ENCODE measurements at places on chromosomes 13 and 19. TPM values are rescaled to one million over a fixed set of nuclear protein-coding genes. Genes with fewer than 3 reads are reported as not detected.
A peak's percentile ranks its signal among the peaks of the same experiment; 100 is the strongest.

ZNF878 gene
- total RNA-seq, result not detected

DNA sequence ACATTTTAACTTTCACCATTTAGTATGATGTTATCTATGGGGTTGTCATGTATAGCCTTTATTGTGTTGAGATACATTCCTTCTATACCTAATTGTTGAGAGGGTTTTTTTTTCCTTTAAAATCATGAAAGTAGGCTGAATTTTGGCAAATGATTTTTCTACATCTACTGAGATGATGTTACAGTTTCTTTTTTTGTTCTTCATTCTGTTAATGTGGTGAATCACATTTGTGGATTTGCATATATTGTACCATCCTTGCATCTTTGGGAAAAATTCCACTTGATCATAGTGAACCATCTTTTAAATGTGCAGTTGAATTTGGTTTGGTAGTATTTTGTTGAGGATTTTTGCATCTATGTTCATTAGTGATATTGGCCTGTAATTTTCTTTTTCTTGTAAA, 29.2 kb downstream of the CCNA1 start:
- no peak for DNase-seq

KCNN1 gene
- 0.13 TPM for total RNA-seq

GRCh38 chr19:7928741-7929701, 3.1 kb upstream of the CTXN1 start:
- no peak for DNase-seq

GRCh38 chr19:48424694-48425219, 21.0 kb upstream of the GRWD1 start:
- DNase-seq, result no peak

- DNase-seq, result no peak
Observed at GRCh38 chr13:39485314-39485700, 117.7 kb downstream of the LHFPL6 start.

ZNF91 gene
- total RNA-seq, result 40.5 TPM

GRCh38 chr13:28483313-28483931, 11.5 kb downstream of the FLT1 start:
- DNase-seq, result no peak

PNMA8A gene
- total RNA-seq, result 1.2 TPM

- no peak for DNase-seq
Observed at GRCh38 chr19:14393329-14393728, 12.1 kb downstream of the ADGRE5 start.

TINCR gene
- total RNA-seq, result 0.48 TPM

DNA sequence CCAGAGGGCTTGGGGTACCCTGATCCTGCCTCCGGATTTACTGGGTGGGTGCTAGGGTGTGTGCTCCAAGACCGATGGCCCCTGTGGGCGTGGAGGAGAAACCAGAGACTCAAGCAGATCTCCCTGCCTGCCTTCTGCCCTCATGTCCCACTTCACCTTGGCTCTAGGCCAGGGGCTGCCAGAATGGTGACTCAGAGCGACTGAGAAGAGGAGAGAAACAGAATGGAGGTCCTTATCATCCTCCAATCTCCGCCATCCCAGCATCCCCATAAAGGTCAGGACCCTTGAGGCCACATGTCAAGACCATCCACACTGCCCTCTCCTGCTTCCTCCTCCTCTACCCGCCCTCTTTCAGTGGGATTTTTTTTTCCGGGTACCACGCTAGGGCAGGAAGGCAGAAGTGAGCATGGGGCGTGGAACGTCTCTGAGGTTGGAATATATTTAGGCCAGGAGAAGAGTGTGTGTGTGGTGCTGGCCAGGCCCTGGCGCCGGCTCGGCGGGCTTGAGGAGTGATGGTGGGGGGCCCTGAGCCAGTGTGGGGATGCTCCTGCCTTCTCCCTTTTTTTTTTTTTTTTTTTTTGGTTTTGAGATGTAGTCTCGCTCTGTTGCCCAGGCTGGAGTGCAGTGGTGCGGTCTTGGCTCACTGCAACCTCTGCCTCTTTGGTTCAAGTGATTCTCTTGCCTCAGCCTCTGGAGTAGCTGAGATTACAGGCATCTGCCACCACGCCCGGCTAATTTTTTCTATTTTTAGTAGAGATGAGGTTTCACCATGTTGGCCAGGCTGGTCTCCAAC, 22.3 kb downstream of the IER2 start:
- peak; percentile 93 for DNase-seq

- no peak for DNase-seq
Observed at GRCh38 chr13:26855071-26855470, 94.5 kb upstream of the GPR12 start.

GRCh38 chr19:39017026-39017425, 15.3 kb downstream of the FBXO27 start:
- DNase-seq, result no peak

GRCh38 chr19:1774989-1775772, 21.9 kb downstream of the ONECUT3 start:
- DNase-seq, result no peak

DNA sequence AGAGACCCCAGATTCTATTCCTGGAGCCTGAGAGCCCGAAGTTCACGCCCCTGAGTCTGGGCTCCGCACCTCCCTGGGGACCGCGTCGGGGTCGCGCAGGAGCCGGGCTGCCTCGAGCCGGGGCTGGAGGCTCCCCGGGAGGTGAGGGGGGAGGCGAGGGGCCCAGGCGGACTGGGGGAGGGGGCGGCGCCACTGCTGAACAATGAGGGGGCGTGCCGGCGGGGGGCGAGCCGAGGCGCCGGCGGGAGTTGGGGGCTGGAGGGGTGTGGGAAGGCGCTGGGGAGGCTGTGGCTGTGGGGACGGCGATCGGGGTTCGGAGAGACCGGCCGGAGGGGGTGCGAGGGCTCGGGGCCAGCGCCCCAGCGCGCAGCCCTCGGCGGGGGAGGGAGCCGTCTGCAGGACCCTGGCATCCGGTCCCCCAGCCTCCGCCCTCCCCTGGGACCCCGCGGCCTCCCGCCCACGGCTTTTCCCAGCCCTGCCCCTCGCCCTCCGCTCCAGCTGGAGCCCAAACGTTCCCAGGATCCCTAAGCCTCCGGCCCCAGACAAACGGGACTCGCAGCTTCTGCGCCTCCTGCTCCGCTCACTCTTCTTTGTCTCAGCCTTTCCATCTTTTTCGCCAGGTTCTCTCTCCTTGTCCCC, 922 bp downstream of the PLEKHG2 start:
- DNase-seq, result no peak

GRCh38 chr13:20161275-20161950, 561 bp upstream of the GJA3 start:
- DNase-seq, result no peak

- DNase-seq, result no peak
Observed at GRCh38 chr19:31231237-31231636, 118.0 kb downstream of the TSHZ3 start.

- DNase-seq, result no peak
Observed at GRCh38 chr13:46565808-46566750, 13.1 kb downstream of the LRCH1 start.

ZSCAN4 gene
- not detected for total RNA-seq

DNA sequence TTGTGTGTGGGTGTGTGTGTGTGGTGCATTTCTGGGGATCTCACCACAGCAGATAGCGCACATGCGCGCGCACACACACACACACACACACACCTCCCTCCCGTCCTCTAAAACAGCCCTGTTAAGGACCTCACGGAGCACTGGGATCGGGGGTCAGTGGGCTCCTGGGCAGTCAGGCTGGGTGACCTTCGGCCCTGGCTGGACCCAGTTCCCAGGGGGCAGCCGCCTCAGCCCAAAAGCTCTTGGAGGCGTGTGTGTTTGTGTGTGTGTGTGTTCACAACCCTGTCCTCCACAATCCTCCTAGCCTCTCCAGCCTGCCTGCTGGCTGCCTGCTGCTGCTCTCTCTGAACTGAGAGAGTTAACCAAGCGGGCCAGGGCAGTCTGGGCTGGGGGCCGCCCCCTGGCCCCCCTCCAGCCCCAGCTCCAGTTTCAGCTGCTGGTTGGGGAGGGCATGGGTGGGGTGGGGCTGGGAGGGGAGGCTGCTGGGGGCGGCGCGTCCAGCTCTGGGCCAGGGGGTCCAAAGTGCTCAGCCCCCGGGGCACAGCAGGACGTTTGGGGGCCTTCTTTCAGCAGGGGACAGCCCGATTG, at the start of gene FXYD1:
Gene FXYD1, plus strand, starts transcription at position 520 of the 588 bp plus-strand sequence. CDS start 1,256 bp downstream, outside the sequence.
- DNase-seq, result no peak

ZNF547 gene
- 2.2 TPM for total RNA-seq

DNA sequence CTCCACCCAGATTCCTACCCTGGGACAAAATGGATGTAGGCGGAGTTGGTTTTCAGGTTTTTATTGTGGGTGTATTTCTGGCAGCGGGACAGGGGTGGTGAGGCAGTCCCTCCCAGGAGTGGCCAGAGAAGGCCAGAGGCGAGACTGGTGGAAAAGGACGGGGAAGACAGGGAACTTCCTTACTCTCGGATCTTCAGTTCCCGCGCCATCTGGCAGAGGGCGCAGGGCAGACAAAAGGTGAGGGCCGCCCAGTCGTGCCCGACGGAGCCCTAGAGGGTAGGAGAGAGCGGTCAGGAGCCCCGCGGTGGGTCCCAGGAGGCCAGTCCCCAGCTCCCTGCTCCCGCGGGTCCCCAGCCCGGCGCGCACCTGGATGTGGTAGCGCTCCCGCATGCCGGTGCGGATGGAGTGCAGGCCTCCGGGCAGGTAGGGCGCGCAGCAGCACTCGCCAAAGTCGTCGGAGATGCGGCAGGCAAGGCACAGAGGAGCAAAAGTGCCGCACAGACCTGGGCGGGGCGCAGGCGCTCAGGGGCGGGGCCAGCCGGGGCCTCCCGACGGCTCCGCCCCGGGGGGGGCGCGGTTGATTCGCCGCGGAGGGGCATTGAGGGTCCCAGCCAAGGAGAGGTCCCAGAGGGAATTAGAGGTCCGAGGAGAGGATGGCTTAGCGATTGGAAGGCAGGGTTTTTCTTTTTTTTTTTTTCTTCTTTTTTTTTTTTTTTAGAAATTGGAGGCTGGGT, 3.0 kb downstream of the CNFN start:
- no peak for DNase-seq

- DNase-seq, result no peak
Observed at GRCh38 chr13:44309794-44310757, 63.5 kb upstream of the SERP2 start.

FPR3 gene
- 44.5 TPM for total RNA-seq

ALKBH6 gene
- total RNA-seq, result 12.6 TPM

- no peak for DNase-seq
Observed at GRCh38 chr19:49210901-49211451, 53.4 kb downstream of the TRPM4 start.

DNA sequence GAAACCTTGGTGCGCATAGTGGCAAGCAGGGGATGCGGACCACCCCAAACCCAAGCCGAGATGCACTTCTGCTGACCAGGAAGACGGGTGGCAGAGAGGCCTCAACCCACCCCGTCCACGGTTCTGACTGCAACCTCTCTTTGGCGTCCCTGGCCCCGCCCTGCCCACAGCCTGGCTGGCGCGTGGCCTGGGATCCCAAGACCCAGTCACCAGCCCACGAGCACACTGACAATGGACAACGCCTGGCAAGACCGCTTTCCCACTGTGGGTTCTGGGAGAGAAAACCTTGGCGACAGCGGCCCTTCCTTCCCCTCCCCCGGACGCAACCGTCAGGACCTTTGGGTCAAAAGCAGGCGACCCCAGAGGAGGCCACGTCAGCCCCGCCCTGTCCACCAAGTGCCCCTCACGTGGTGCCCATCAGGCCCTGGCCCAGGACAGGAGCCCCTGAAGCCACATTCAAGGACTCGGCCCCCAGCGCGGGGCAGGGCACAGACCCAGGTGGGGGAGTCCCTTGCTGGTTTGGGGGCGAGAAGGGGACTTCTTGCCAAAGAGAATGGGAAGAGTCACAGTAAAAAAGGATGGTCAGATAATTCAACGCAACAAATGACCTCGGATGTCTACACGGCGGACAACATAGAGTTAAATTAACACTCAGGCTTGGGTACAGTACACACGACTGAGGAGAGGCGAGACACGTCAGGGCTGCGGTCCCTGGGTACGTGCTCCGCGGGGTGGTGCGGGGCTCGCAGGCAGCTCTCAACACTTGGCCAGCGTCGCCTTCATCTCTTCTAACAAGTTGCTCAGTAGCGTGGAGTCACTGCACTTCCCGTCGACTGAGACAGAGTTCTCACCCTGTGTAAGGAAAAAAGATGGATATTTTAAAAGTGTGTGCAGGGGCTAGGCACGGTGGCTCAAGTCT, 5.0 kb downstream of the IZUMO4 start:
- no peak for DNase-seq

DNA sequence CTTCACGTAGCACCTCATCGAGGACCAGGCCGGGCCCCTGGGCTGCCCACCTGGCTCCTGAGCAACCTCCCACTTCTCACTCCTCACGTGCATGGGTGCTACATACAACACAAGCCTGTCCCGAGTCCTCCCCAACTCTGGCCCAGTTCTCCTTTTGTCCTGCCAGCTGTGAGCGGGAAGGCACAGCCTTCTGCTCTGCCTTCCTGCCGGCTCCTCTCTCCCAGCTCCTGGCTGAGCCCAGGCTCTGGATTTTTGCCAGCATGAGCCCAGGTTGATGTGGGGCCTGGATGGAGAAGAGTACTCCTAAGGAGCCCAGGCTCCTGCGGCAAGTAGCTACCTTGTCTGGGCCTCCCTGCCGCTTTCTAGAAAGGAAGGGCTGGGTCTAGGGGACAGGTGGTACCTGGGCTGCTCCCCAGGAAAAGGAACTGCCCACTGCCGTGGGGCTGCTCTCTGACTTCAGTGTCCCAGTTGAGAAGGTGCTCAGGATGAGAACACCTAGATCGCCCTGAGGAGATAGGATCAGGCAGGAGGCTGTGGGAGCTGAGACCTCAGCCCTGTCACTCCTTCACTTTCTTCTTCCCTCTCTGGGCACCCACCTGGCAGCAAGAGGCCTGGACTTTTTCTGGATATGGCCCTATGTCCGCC, 23.6 kb downstream of the LYL1 start:
- no peak for DNase-seq

DNA sequence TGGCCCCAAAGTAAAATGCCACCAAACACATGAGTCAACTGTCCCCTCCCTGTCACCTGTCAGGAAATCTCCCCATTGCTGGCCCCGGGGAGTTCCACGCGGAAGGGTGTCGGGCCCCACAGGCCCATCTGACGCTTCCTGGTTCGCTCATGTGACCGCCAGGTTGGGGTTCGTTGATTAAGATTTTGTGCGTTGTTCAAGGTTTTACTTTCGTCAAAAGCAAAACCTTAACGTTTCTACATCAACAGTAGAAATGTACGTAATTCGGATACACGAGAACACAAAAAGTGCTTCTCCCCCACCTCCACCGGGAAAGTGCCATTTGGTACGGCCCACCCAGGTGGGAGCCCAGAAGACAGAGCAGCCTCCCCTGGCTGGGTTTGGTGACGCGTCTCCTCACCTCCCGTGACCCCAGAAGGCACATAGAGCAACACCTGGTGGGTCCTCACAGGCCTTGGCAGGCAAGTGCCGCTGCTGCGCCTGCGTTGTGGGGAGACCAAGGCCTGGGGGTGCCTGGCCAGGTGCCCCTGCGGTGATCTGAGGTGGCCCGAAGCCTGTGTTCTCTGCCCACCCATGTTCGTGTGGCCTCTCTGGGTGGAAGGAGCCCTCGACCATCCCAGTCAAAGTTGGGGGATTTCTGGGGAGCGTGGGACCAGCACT, 161.6 kb downstream of the KDM4B start:
- no peak for DNase-seq

PTPRS gene
- 417 TPM for total RNA-seq

GRCh38 chr13:75812751-75813181, 176.6 kb downstream of the LMO7 start:
- no peak for DNase-seq

Measured in mesenteric fat pad (tissue), 1 donor.